ENCODE measurements at places on chromosomes 16 and 17. TPM values are rescaled to one million over a fixed set of nuclear protein-coding genes. Genes with fewer than 3 reads are reported as not detected.

The HIC1 gene
- polyA plus RNA-seq, result 8.3 TPM

The PRAC2 gene
- polyA plus RNA-seq, result not detected

The SRCIN1 gene
- polyA plus RNA-seq, result 0.19 TPM

The MEFV gene
- 0.33 TPM for polyA plus RNA-seq

The CFAP97D1 gene
- not detected for polyA plus RNA-seq

The ST6GALNAC2 gene
- polyA plus RNA-seq, result 2.3 TPM

The KRTAP17-1 gene
- polyA plus RNA-seq, result not detected

The RAB26 gene
- 3.3 TPM for polyA plus RNA-seq

The NR1D1 gene
- polyA plus RNA-seq, result 6.1 TPM

The CHST5 gene
- 0.18 TPM for polyA plus RNA-seq

The CTRB2 gene
- not detected for polyA plus RNA-seq

The RPH3AL gene
- polyA plus RNA-seq, result 4.3 TPM

The G6PC1 gene
- not detected for polyA plus RNA-seq

The AARSD1 gene
- 66.3 TPM for polyA plus RNA-seq

The NXPH3 gene
- polyA plus RNA-seq, result 7.9 TPM

The C17orf78 gene
- not detected for polyA plus RNA-seq

The GAN gene
- 1.6 TPM for polyA plus RNA-seq

The SP2 gene
- polyA plus RNA-seq, result 4.1 TPM

The SYCE1L gene
- 0.32 TPM for polyA plus RNA-seq

The ZNF750 gene
- polyA plus RNA-seq, result 0.17 TPM

The NGFR gene
- 4.6 TPM for polyA plus RNA-seq

The YWHAE gene
- 774 TPM for polyA plus RNA-seq

The CDYL2 gene
- polyA plus RNA-seq, result 1.4 TPM

The NAGPA gene
- 6.4 TPM for polyA plus RNA-seq

The IRX3 gene
- polyA plus RNA-seq, result 34.7 TPM

The DNAI2 gene
- not detected for polyA plus RNA-seq

The TEKT3 gene
- 0.06 TPM for polyA plus RNA-seq

The OR1D5 gene
- polyA plus RNA-seq, result not detected

The TBC1D3H gene
- not detected for polyA plus RNA-seq

The FGF11 gene
- polyA plus RNA-seq, result 1.6 TPM

The KCNJ2 gene
- polyA plus RNA-seq, result 24.7 TPM

The UBALD1 gene
- polyA plus RNA-seq, result 33.9 TPM

The ERN2 gene
- polyA plus RNA-seq, result not detected

The SKAP1 gene
- polyA plus RNA-seq, result 0.25 TPM

The TAT gene
- polyA plus RNA-seq, result not detected

The C16orf92 gene
- polyA plus RNA-seq, result not detected

The LPO gene
- polyA plus RNA-seq, result not detected

Measured in heart left ventricle (tissue), 16 donors.